ENCODE measurements at places on chromosomes 3 and 15. TPM values are rescaled to one million over a fixed set of nuclear protein-coding genes. Genes with fewer than 3 reads are reported as not detected.

The XIRP1 gene
- not detected for total RNA-seq

The RASGRP1 gene
- under 0.01 TPM for total RNA-seq

The TLR9 gene
- total RNA-seq, result not detected

The SCAANT1 gene
- 1.7 TPM for total RNA-seq

The STARD9 gene
- total RNA-seq, result 9.3 TPM

The ECE2 gene
- total RNA-seq, result not detected

The ANKUB1 gene
- total RNA-seq, result not detected

The DPPA2 gene
- not detected for total RNA-seq

The SLC25A20 gene
- total RNA-seq, result 15.3 TPM
